ENCODE measurements at places on chromosomes 1 and 21.

DNA sequence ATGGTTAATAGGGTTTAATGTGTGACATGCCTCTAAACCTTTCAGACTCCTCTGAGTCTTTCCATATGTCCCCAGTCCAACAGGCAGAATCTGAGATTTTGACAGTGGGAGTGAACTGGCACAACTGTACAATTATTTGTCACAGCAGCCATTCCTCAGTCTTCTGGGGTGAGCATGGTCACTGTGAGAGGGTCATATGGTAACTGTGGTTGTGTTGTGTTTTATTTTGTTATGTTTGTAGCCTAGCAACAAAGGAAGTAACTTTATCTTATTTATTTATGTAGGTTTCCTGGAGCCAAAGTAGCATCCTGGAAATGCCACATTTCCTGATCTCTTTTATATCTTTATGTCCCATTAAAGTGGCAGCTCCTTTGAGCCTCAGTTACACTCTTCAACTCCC lies 1067.9 kb downstream of the TTLL7 start:
- no peak for DNase-seq

DNA sequence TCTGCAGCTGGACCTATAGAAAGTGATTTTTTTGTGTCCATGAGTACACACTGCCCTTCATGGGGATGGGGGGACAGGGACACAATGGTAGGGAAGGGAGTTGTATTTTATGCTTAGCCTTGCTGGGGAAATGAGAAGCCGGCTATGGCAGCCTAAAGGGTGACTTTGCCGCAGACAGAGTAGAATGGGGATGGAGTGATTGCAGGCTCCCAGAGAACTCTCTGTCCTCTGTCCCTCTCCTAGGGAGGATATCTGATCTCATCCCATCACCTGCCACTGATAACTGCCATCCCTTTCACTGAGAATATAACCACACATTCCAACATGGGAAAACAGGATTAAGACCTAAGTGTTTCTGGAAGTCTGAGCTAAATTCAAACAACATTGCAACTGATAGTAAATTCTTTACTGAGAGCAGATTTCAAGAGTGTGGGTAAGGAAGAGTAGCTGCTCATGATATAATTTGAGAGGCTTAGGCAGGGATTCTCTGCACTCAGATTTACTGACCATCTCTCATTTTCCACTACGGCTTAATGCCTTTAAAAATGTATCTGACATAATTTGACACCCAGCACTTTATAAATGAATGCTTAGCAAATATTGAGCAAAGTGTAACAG lies 13.9 kb downstream of the SH2D1B start:
- DNase-seq = no peak

- no peak for DNase-seq
Measured at GRCh38 chr1:94725566-94725965, 94.6 kb upstream of the SLC44A3 start.

DNA sequence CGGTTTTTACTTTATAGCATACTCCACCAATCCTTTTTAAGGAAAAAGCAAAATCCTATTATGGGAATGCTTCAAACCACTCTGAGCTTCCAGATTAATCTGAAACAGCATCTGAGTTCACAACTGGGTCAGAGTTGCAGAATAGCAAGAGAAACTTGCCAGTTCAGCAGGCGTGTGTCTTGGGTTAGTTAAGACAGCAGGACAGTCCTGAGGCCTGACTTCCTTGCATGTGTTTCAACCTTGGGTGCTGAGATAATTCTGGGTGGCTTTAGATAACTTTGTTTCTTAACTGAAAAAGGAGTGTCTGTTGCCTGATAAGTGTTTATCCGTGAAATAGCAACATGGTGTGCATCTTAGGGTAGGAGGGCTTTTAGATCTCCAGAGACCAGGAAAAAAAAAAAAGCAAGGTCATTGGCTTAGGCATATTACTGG lies 169.2 kb downstream of the DHRS3 start:
- DNase-seq = no peak

GRCh38 chr1:27403065-27403726 lies 10.8 kb downstream of the GPR3 start:
- DNase-seq = no peak
